NCI-H2081 treated with DMSO at 0.1 percent for 48 hours (cell line): ENCODE measurements at places on chromosomes 6 and 20.

- no peak for DNase-seq
These were observed 55.0 kb downstream of the KIF13A start for GRCh38 chr6:17932330-17932852.

GRCh38 chr20:50070361-50070760, 42.6 kb downstream of the UBE2V1 start:
- DNase-seq: no peak

GRCh38 chr6:31112478-31112877, at the start of gene C6orf15:
TSS of gene C6orf15 (minus strand) at chr6:31112575. CDS start at chr6:31112555, 20 bp downstream.
- no peak for DNase-seq

- no peak for DNase-seq
These were observed 12.2 kb upstream of the RSPH3 start for GRCh38 chr6:159012201-159012600.

- DNase-seq: no peak
These were observed 243.1 kb downstream of the PKHD1 start for GRCh38 chr6:51844336-51844735.

GRCh38 chr20:45413479-45413878, 2.5 kb upstream of the PIGT start:
- DNase-seq: no peak

GRCh38 chr6:89254569-89254968, 37.4 kb upstream of the GABRR1 start:
- DNase-seq: no peak

GRCh38 chr6:12291071-12291838, 1.1 kb downstream of the EDN1 start:
- peak; percentile 42 for DNase-seq

DNA sequence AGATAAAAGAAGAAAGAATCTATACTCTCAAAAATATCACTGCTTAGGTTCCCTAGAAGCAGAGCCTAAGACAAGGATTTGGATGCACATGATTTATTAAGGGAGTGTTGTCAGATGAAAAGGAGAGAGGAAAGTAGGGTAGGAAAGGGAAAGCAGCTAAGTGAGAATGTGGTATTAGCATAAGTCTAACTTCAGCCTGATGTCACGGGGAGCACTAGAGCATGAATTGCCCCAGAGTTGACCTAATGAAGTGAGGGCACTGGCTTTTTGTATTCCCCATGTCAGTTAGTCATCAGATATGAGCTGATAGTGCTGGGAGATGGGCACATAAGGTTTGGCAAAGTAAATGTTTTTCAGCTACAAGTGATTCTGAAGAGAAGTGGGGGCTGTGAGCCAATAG, 129.0 kb upstream of the THEMIS start:
- DNase-seq: no peak

DNA sequence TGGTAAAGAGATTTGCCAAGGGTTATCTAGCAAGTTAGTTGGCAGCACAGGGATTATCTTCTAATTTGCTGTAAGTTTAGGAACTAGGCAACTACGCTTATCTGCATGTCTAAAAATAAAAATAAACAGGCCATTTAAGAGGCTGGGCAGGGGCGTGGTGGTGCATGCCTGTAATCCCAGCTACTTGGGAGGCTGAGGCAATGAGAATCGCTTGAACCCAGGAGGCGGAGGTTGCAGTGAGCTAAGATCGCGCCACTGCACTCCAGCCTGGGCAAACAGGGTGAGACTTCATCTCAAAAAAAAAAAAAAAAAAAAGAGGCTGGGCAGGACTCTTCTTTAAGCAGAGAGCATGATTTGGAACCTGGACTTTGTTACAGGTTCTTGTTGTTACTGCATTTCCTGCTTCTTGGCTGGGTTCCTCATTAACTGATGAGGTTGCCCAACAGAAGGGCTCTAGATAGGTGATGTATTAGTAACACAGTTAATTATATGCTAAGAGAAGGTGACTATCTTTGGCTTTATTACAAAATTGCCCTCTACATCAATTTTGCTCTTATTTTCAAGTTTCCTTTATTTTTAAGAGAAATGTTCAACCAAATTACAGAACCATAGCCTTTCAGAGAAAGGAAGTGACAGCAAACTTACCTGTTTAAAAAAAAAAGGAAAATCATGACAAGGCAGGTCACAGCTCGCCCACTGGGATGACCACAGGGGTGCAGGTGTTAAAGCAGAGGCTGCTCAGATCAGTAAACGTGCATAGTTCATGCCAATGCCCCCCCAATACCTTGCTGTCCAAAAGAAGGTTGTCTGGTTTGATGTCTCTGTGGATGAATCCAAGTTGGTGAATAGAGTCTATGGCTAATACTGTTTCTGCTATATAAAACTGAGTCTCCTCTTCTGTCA, 32.5 kb downstream of the STK38 start:
- no peak for DNase-seq

GRCh38 chr6:150765067-150765764, 100.3 kb upstream of the MTHFD1L start:
- no peak for DNase-seq

DNA sequence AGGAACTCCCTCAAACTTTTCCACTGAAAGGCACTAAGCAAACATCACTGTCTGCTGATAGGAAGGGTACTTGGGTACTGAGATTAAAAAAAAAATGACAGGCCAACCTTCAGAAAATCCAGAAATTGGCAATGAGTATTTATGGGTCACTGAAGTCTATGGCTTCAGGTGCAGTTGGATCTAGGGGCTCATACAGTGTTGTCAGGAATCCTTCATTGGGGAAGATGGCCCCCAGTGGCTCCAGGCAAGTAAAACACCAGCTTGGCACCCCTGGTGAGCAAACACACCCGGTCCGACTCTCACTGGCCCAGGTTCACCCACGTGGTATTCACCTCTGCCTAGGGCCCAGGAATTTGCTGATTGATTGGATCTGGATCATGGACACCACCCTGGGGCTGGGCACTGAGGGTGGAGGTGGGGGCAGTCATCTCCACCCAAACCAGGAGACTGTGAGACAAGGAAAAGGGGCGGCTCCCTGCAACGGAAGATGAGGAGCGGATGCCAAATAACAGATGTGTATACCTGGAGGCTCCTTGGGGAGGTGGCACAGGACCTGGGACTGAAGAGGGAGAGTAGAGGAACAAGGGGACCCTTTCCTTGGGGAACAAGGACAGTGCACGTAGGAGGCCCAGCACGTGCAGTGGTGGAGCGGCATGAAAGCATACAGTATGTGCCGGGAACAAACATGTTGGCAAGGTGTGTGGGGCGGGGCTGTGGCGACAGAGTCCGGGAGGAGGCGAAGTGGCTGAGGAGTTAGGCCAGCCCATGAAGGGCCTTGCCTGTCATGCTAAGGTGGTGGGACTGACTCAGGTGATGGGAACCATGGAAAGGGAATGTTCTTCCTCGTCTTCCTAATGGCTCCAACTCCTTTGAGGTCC, 4.7 kb downstream of the SLC2A10 start:
- no peak for DNase-seq

GRCh38 chr6:88989215-88989614, 25.8 kb upstream of the RNGTT start:
- DNase-seq: no peak

DNA sequence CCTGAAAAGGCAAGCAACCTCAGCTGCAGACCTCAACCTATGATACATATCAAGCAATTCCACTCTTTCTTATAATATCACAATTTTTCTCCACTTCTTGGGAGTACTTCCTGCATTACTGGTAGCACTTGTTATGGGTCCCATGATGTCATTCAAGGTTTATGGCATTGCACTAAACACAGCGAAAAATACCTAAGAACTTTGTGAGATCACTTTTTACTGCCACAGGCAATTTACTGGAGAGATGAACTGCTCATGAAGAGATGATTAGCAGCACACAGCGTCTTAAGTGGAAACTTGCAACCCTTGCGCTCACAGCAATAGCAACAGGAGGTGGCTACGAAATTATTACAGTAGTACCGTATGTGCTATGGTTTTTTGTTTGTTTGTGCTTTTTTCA, 19.3 kb upstream of the RIMS4 start:
- DNase-seq: no peak

- DNase-seq: no peak
These were observed 687.7 kb upstream of the MARCKS start for GRCh38 chr6:113169484-113169883.

DNA sequence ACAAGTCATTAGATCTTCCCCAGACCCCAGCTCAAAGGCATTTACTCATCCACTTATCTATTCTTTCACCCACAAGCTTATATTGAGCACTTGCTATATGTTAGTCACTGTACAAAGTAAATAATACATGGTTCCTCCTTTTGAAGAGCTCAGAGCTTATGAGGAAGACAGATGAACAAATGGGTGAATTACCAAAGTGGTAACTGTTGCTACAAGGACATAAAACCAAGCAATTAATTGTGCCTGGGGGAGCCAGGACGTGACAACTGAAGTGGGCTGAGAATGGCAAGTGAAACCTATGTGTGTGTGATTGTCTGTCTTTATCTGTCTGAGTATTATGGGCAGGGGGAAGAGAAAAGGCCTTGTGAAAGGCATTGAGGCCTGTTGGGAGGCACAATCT, 45.6 kb upstream of the AKIRIN2 start:
- DNase-seq: no peak

DNA sequence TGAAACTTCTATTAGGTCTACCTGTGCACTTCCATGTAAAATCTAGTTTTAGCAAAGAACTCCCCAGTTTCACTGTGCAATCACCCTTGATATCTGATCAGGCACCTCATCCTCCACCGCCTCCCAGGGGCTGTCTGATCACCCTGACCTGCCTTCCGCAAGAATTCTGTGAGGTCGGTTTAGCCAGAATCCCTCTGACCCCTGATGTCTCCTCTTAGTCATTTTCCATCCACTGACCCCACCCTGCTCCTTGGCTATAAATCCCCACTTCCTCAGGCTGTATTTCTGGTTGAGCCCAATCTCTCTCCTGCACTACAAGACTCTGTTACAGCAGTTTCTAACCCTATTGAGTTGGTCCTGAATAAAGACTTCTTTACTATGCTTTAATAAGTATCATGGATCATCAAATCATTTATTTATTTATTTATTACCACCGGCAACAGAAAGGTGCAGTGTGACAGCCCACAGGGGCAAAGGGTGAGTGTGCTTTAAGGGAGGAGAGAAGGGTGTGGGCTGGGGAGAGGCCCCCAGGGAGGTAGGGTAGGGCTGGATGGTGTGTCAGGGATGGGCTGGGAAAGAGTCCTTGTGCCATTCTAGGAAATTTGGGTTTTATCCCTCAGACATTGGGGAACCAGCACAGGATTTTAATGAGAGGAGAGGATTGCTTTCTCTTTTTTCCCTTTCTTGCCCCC, 11.2 kb upstream of the SERPINB6 start:
- DNase-seq: no peak

DNA sequence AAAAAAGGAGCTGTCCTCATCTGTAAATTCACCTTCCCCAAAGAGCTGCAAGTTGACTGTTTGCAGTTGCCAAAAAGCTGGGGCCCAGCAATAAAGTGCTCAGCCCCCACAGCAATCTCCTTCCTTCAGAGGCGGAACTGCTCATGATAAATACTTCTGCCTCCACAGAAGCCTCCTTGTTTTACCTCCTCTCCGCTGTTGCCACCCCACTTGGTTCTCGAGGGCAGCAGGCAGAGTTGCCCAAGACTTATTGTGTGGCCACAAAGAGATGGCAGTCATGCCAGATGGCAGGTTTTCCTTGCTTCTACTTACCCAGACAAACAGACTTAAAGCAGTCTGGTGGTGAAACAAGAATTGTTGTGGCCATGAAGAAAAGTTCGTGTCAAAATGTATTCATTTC, 66.3 kb downstream of the SLX4IP start:
- no peak for DNase-seq

DNA sequence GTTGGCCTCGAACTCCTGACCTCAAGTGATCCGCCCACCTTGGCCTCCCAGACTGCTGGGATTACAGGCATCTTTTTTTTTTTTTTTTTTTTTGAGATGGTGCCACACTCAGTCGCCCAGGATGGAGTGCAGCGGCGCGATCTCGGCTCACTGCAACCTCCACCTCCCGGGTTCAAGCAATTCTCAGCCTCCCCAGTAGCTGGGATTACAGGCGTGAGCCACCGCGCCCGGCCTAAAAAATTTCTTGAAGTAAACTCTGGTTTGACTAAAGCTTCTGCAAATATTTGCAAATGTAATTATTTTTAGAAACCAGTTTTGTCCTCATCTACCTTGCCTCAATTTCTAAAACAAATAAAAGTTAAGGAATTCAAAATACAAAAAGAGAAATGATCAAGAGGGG, 1.2 kb downstream of the IBTK start:
- DNase-seq: no peak

DNA sequence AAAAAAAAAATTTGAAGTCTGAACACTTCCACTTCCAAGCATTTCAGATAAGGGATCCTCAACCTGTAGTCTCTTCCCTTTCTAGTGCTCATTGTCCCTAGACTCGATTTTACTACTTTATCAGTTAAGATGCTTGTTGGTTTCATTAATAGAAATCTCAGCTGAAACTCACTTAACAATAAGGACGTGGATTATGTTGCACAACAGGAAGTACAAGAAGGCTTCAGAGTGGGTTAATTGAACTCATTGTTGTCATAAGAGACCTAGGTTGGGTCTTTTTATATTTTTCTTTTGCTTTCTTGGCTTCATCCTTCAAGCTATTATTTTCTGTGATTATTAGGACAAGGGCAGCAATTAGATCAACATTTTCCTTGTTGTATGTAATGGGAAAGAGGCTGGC, 175.2 kb downstream of the CDKAL1 start:
- DNase-seq: no peak

DNA sequence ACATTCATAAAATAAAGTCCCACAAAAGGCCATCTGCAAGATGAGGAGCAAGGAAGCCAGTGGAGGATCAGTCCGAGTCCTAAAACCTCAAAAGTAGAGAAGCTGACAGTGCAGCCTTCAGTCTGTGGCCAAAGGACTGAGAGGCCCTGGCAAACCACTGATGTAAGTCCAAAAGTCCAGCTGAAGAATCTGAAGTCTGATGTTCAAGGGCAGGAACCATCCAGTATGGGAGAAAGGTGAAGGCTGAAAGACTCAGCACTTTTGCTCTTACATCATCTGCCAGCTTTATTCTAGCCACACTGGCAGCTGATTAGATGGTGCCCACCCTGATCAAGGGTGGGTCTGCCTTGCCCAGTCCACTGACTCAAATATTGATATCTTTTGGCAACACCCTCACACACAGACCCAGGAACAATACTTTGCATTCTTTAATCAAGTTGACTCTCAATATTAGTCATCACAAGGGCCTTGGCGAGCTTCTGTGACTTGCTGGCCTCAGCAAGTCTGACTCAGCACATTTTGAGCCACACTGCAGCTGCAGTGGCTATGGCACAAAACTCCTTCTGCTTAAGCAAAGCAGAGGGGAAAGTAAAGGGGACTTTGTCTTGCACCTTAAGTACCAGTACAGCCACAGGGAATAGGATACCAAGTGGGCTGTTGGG, 1370.3 kb upstream of the CITED2 start:
- DNase-seq: no peak

- no peak for DNase-seq
These were observed 164.2 kb downstream of the JARID2 start for GRCh38 chr6:15410126-15410391.

GRCh38 chr20:5434116-5434515, 117.4 kb upstream of the PROKR2 start:
- no peak for DNase-seq

- DNase-seq: no peak
These were observed 93.2 kb downstream of the TBX18 start for GRCh38 chr6:84671183-84671582.
